NCI-H187 (cell line): ENCODE measurements at places on chromosomes 2 and 18.

GRCh38 chr18:78587096-78587495 lies 392.5 kb upstream of the SALL3 start:
- no peak for DNase-seq

DNA sequence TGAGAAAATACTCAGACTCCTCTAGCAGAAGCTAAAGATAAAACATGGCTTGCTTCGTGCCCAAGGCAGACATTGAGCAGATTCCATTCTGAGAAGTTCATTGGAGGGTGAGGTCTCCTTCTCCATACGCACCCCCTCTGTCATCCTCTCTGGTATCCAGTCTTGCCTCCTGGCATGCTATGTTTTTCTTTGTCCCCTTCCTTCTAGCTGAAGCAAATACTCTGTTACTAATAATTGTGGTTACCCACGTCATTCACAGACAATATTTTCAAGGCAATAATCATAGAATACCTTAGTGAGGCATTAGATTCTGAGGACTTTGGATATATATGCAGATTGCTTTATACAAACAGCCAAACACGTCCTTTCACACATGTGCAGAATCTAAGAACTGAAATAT lies 66.2 kb upstream of the KLF7 start:
- no peak for DNase-seq

DNA sequence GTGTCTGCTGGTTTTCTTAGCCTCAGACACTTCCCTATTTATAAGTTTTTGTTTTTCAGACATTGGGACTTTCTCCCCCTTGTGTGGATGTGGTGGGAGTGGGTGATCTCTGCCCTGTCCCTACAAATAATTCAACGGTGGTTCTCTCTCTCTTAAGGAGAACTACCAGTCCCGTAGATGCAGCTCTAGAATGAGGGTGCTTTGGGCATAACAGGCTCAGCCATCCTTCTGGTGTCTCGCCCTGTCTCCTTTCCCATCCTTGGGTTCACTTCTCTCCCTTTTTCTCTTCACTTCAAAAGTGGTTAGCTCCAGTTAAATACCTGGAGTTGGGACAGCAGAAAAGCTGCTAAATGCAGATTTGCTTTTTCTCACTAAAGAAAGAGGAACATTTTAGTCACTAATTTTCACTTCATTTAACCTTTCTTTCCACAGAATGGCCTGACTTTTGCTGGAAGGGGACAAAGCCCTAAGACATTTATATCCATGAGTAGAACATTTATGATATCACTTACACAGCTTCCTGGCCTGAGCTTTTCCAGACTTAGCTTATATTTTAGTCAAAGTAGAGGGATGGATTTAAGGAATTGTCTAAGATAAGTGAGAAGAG lies 121.2 kb upstream of the CXCR4 start:
- DNase-seq: no peak

GRCh38 chr2:203713381-203713780 lies 6.9 kb downstream of the CD28 start:
- no peak for DNase-seq

DNA sequence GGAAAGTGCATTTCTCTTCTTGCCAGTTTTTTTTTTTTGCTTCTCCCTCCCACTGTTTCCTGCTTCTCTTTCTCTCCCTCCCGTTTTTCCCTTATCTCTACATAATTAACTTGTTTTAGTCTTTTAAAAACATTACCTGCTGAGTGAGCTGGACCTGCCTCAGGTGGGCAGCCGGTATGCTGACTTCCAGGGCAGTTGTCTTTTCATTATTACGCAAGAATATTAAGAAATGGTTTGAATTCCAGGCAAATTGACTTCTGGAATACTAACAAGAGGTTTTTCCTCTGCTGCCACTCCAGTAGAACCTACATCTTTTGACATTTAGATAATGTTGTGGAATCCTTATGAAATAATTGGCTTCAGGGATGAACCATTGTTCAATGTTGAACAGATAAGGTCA lies 161.8 kb downstream of the THSD7B start:
- DNase-seq: no peak

DNA sequence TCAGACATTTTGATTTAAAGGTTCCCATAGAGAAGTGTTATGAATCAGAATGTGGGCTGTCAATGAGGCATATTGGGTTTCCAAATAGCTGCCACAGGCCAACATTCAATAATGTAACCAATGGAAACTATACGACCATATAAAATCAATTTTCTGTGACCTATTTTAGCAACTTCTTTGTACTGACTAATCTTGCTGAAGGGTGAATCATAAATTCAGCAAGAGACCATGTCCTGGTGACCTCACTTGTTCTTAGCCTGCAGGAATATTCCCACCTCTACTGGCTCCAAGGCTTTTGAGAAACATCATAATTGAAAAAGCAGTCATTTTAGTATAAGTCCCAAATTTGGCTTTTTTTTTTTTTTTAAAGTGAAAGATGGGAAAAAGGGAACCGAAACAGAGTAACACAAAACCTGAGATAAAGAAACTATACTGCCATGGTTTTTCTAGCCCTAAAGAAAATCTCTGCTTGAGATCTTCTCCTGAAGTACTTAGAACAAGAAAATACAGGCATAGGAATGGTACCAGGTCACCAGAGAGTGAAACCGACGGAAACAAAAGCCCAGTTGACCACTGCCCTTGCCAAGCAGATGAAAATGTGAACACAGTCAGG lies 32.1 kb downstream of the PLEKHM3 start:
- no peak for DNase-seq

DNA sequence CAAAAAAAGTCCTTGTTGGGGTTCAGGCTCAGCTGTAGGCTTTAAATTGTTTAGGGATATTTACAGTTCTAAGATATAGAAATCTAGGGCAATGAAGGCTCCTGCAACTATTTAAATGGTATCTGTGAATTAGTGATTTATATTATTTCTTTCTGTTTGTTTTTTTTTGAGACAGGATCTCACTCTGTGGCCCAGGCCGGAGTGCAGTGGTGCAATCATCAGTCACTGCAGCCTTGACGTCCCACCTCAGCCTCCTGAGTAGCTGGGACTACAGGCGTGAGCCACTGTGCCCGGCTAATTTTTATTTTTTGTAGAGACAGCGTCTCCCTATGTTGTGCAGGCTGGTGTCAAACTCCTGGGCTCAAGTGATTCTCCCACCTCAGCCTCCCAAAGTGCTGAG lies 32.3 kb upstream of the NDUFV2 start:
- no peak for DNase-seq

GRCh38 chr2:196149948-196150347 lies 21.4 kb downstream of the STK17B start:
- DNase-seq: no peak

- DNase-seq: no peak
These were observed 497.8 kb downstream of the EIPR1 start for GRCh38 chr2:2879781-2880180.

GRCh38 chr18:54558609-54559585 lies 32.1 kb upstream of the DYNAP start:
- DNase-seq: no peak

- DNase-seq: no peak
These were observed 181.9 kb downstream of the RTP5 start for GRCh38 chr2:242051463-242051862.

DNA sequence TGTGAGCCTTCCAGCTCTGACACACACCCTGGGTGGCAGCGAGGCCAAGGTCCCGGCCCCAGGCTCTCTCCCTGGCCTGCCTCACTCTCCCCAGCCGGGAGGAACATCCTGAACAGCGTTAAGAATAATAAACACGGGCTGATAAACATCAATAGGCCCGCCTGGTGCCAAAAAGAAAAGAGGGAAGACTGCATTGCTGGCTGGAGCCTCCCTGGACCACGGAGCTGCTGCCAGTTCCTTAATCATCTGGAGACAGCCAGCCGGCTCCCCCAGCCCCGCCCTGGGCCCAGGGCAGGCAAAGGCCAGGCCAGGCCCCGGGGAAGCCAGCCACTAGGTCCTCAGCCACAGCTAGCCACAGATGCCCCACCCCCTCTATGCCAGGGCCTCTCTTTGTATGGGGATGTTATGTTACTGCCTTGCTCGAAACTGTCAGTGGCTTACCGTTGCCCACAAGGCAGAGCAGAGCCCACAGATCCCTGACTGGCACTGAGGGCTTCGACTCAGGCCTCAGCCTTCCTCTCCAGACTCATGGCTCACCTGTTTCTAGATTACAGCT lies 293.7 kb downstream of the DYSF start:
- no peak for DNase-seq

GRCh38 chr2:56191617-56192016 lies 7.8 kb downstream of the CCDC85A start:
- DNase-seq: peak; percentile 37

- no peak for DNase-seq
These were observed 214.6 kb upstream of the HAAO start for GRCh38 chr2:43006834-43007543.

GRCh38 chr18:2932247-2933181 lies 80.4 kb downstream of the LPIN2 start:
- no peak for DNase-seq

DNA sequence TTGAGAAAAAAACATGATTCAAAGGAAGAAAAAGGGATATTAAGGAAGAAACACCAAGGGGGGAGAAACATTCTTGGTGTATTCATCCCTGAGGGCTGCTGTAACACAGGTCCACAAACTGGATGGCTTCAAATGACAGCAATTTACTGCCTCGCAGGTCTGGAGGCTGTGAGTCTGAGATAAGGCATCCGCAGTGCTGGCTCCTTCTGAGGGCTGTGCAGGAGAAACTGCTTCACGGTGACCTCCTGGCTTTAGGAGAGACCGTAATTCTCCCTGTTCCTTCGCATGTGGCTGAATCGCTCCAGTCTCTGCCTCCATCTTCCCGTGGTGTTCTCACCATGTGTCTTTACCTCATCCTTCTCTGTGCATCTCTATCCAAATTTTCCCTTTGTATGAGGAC lies 490.7 kb downstream of the EIPR1 start:
- DNase-seq: no peak

DNA sequence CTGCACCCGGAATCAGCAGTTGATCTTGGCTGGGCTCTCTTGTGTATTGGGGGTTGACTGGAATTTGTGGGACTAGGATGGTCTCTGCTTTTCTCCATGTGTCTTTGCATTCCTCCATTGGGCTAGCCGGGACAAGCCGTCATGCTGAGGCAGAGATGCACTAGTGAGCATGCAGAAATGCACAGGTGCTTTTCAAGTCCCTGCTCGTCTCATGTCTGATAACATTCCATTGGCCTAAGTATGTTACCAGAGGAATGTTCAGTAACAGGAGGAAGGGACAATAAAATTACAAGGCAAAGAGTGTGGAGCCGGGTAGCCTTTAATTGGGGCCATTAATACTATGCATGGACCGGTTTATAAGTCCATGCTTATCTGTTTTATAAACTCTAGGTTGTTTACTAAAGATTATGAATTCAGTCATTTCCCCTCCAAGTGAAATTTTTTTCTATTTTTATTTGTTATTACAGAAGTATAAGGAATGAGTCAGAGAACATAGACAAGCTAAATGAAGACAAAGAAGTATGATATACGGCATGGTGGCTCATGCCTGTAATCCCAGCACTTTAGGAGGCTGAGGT lies 24.4 kb upstream of the AAK1 start:
- no peak for DNase-seq

DNA sequence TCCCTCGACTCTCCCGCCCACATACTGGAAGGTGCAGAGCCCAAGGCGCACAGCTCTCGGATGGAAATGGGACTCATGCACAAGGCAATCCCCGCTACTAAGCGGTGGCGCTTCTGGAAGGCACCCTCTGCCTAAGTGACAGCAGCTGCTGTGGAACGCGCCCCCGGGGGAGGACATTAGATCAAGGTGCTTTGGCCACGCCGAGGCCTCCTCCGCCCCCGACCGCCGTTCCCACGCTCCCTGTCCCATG lies 202 bp downstream of the MCEE start:
- no peak for DNase-seq

DNA sequence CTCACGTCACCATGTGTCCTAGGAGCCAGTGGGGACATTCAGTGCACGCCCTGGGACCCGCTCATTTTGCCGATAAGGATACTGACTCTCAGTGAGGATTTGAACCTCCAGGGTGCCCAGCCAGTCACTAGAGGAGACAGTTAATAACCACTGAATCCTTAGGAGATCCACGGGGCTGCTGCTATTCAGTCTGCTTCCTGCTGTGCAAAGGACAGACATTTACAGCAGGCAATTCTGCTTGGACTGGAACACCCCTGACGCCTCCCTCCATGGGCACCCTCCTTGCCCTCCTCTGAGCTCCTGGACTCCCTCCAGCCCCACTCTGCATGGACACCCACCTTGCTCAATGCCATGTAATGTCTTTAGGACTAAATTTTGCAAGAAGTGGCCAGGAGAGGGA lies 265.5 kb downstream of the EIPR1 start:
- DNase-seq: no peak

- no peak for DNase-seq
These were observed 2.4 kb upstream of the MALT1 start for GRCh38 chr18:58668897-58669296.

GRCh38 chr2:224952936-224953657 lies 89.2 kb downstream of the DOCK10 start:
- DNase-seq: no peak

DNA sequence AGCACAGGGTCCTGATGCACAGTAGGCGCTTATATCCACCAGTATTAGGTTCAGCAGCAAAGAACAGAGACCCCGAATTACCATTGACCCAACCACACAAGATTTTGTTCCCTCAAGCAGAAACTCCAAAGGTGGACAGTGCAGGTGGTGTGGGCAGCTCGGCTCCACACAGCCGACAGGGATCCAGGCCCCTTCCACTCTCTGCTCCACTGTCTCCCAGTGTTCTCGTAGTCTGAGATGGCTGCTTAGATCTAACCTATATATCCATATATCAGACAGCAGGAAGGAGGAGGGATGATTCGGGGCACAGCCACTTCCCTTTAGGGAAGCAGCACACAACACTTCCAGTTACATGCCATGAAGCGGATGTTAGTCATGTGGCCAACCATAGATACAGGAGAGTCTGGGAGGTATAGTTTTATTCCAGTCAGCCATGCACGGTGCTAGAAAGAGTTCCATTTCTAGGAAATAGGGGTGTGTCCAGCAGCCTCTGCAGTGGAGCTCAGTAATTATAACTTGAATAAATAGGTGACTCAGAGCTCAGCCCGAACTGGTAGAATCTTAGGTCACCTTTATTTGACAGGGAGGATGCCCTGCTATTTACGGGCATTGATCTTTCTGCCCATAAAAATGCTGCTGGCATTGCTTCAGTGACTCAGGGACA lies 158.9 kb downstream of the TWIST2 start:
- DNase-seq: no peak

DNA sequence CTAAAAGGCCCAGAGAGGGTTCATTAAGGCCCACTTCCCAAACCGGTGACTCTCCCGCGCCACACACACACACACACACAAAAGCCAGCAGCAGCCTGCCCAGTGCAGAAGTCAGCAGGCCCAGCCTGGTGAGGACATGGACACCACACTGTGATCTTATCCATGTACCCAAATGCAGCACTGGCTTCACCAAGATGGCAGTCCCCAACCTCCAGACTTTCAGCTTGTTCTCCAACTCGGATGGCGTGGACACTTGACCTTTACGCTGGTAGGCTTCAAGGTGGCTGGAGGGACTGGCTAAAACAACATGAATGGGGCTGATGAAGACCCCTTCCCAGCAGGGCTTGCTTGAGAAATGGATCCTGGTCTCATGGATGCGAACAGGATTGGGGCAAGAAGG lies 50.4 kb downstream of the TNS1 start:
- no peak for DNase-seq

GRCh38 chr2:163877316-163877715 lies 141.5 kb upstream of the FIGN start:
- DNase-seq: no peak
